Activated CD8-positive, alpha-beta T cell treated with anti-CD3 and anti-CD28 coated beads, Interleukin-2, amount 10 ng/mL, durations not matched to agents 7 days and 5 days (primary cell): ENCODE measurements at places on chromosomes 5 and 9. TPM values are rescaled to one million over a fixed set of nuclear protein-coding genes. Genes with fewer than 3 reads are reported as not detected.

Gene GBGT1
- total RNA-seq: 4.1 TPM

Gene LCN12
- 1.0 TPM for total RNA-seq

Gene FAXDC2
- not detected for total RNA-seq

Gene PRUNE2
- 0.16 TPM for total RNA-seq

Gene ARHGEF37
- total RNA-seq: 1.4 TPM

Gene TTC16
- 5.0 TPM for total RNA-seq

Gene EDIL3
- not detected for total RNA-seq

Gene DELE1
- 65.8 TPM for total RNA-seq

Gene ENHO
- not detected for total RNA-seq

Gene PCDHGB6
- total RNA-seq: not detected

Gene GRIA1
- total RNA-seq: not detected

Gene SPINK7
- not detected for total RNA-seq

Gene PCDHB11
- not detected for total RNA-seq

Gene TLE1
- 0.50 TPM for total RNA-seq

Gene CBY3
- total RNA-seq: 0.55 TPM

Gene DND1
- 3.1 TPM for total RNA-seq

Gene ACTBL2
- not detected for total RNA-seq

Gene NMRK1
- 26.9 TPM for total RNA-seq

Gene MEIKIN
- total RNA-seq: not detected

Gene ZNF300
- 0.45 TPM for total RNA-seq

Gene ESM1
- total RNA-seq: not detected

Gene PCDHGA1
- total RNA-seq: not detected

Gene HTR4
- not detected for total RNA-seq

Gene ROPN1L
- total RNA-seq: 2.2 TPM

Gene KIF4B
- total RNA-seq: not detected

Gene CLPTM1L
- 80.0 TPM for total RNA-seq

Gene OGN
- total RNA-seq: not detected

Gene MYOZ3
- total RNA-seq: not detected

Gene HRH2
- 26.9 TPM for total RNA-seq

Gene HARS2
- total RNA-seq: 29.0 TPM

Gene NR2F1-AS1
- total RNA-seq: not detected

Gene PKD2L2
- total RNA-seq: not detected

Gene EQTN
- total RNA-seq: not detected

Gene FAM170A
- not detected for total RNA-seq

Gene ZMYND19
- 35.4 TPM for total RNA-seq

Gene KIAA1958
- 11.1 TPM for total RNA-seq

Gene CD180
- not detected for total RNA-seq

Gene FAM200C
- 0.45 TPM for total RNA-seq

Gene MZB1
- total RNA-seq: 19.9 TPM

Gene FBP2
- total RNA-seq: not detected
